IMR-90 (cell line): ENCODE measurements at places on chromosomes 13 and 19.

GRCh38 chr19:48696353-48697010 is 711 bp downstream of the FUT2 start:
- no peak for DNase-seq

DNA sequence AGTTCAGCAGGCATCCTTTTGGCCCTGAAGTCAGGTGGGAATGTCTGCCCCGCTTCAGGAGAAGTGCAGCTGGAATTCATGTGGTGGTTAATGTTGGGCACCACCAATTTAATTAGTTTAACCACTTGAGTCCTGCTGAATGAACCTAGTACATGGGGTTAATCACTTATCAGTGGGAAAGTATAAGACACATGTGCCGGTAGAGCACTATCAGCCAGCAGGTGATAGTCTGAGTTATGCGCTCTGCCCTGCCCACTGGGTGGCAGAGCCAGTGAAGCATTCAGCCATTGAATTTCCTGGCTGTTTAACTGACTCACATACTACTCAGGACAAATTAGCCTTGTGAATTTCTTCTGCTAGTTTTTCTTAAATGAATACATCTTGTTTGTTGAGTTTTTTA is 789.7 kb upstream of the PRR20A start:
- no peak for DNase-seq

DNA sequence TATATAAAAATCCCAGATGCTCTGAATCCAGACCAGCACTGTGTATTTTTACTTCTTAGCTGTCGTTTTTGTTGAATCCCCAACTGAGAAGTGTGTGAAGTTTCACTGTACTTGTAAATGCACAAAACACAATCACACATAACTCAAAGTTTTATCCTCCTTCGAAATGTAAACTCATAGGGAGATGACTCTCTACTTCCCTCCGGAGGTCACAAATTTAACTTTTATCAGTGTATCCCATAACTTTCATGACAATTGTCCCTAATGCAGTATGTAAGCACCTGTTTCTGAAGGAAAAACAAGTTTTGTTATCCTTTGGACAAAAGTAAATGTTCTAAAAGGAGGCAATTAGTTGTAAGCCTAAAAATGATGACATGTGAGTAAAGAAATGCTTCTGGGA is 665.0 kb upstream of the SLITRK6 start:
- no peak for DNase-seq

DNA sequence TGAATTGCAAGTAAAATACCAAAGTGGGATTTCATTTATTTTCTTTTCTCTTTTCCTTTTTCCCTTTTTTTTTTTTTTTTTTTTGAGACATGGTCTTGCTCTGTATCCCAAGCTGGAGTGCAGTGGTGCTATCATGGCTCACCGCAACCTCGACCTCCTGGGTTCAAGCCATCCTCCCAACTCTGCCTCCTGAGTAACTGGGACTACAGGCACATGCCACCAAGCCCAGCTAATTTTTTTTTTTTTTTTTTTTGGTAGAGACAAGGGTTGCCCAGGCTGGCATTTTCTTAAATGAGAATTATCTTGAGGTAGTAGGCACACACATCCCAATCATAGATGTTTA is 68.5 kb upstream of the GPR183 start:
- no peak for DNase-seq

GRCh38 chr19:7326105-7326877 is 22.4 kb upstream of the ARHGEF18 start:
- DNase-seq = no peak

DNA sequence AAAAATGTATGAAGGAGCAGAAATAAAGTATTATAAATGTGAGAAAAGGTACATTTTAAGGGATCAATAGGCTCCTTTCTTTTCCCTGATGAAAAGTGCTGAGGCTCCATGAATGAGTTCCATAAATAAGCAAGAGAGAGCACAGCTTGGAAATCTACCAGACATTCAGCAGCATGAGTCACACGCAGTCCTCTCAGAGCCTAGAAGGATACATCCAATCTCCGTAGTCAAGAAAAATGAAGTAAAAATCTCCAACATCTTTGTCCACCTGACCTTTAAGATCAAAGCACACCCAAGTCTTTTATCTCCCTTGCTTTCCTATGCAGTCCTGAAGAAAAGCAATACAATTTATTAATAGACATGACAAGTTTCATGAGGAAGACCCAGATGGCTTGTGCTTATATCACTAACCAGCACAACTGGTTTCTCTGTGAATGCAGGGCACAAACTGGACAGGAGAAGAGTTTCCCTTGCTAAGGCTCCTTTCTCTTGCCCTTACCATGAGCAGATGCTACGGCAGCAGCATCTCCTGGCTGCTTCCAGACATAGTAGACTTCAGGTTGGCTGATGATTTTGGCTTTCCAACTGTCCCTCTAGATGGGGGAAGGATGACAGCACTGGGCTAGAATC is 730.8 kb downstream of the EFNB2 start:
- peak; percentile 59 for DNase-seq

DNA sequence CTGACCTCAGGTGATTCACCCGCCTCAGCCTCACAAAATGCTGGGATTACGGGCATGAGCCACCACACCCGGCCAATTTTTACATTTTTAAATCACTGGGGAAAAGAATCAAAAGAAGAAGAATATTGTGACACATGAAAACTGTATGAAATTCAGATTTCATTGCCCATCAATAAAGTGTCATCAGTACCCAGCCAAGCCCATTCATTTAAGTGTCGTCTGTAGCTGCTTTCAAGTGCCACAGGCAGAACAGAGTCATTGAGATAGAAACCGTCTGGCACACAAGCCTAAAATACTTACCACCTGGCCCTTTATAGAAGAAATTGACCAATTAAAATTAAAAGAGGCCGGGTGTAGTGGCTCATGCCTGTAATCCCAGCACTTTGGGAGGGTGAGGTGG is 15.3 kb downstream of the COLGALT1 start:
- no peak for DNase-seq

DNA sequence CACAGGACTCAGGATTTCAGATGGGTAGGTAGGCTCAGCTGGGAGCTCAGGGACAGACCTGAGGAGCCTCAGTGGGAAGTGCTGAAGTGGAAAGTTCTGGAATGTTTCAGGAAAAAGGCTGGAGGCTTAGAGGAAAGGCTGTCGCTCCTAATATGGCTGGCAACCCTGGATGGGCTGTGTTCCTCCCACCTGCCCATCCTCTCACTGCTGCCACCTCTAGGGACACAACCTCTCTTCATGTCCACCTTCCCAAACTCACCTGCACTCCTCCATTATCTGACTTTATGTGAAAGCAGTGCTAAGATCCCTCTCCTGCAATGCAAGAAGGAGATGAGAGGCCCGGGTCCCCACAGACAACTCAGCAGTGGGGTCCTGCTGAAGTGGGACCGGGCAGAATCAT is 5.8 kb upstream of the CEACAM21 start:
- no peak for DNase-seq

- DNase-seq = no peak
Measured at GRCh38 chr13:89221557-89222158, 1550.5 kb downstream of the SLITRK5 start.

DNA sequence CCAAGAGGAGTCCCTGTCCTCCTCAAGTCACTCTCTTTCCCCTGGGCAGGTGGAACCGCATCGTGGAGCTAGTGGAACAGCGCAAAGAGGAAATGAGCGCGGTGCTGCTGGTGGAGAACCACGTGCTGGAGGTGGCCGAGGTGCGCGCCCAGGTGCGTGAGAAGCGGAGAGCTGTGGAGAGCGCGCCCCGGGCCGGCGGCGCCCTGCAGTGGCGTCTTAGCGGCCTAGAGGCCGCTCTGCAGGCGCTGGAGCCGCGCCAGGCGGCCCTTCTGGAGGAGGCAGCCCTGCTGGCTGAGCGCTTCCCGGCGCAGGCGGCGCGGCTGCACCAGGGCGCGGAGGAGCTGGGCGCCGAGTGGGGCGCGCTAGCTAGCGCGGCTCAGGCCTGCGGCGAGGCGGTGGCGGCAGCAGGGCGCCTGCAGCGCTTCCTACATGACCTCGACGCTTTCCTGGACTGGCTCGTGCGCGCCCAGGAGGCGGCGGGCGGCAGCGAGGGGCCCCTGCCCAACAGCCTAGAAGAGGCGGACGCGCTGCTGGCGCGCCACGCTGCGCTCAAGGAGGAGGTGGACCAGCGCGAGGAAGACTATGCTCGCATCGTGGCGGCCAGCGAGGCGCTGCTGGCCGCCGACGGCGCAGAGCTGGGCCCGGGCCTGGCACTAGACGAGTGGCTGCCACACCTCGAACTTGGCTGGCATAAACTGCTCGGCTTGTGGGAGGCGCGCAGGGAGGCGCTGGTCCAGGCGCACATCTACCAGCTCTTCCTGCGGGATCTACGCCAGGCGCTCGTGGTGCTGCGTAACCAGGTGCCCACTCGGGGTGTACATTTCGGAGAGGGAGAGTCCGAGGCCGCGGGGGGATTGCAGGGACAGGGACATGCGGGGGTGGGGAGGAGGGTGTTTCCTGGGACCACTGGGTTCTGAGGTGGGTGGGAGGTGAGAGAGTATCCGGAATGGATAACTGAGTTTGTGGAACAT is 52.8 kb downstream of the SPTBN4 start:
- peak; percentile 40 for DNase-seq

DNA sequence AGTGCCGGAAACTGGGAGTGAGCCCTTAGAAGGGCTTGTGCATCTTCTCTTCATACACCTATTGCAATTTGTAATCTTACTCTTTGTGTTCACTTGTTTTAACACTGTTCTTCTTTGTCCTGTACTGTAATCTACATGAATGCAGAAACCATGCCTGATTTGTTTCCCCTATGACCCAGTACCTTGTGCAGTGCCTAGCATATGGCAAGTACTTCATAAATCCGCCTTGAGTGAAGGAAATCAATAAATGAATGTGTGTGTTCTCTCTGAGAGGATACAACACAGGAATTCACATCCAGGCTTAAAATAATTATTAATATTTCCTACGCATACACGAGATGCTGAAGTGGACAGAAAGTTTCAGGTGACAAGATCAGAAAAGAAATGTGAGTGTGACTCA is 172.6 kb downstream of the GPC6 start:
- DNase-seq = no peak

DNA sequence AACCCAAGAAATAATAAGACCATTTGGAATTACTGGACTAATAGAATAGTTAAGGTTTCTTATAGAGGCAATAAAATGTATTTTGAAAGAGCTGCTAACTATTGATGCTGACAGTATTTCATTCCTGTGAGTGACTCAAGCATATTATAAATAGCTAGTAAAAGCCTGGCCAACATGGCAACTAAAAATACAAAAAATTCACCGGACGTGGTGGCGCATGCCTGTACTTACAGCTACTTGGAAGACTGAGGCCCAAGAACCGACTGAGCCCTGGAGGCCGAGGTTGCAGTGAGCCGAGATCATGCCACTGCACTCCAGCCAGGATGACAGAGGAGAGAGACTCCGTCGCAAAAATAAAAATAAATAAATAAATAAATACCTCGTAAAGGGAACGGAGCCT is 5.4 kb upstream of the ICAM3 start:
- peak; percentile 39 for DNase-seq

DNA sequence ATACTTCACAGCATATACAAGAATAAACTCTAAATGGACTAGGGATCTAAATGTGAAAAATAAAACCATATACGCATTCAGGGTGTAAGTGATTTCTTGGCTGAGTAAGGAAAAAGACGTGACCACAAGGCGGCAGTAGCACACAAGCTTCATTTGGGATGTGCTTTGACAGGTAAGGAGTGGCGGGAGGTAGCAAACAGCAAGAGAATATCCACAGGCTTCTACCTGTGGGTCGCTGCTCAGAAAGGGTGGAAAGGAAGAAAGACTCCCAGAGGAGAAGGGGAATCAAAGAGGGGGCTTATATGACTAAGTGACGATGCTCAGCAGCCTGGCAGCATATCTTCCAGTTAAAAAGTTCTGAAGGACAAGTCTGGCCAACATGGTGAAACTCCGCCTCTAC is 2.5 kb upstream of the ZNF121 start:
- DNase-seq = peak; percentile 68

GRCh38 chr13:76756451-76756850 is 129.8 kb downstream of the KCTD12 start:
- DNase-seq = no peak

- DNase-seq = no peak
Measured at GRCh38 chr13:106213028-106213757, 322.3 kb downstream of the EFNB2 start.

- DNase-seq = no peak
Measured at GRCh38 chr13:79917628-79918027, 423.3 kb downstream of the SPRY2 start.

DNA sequence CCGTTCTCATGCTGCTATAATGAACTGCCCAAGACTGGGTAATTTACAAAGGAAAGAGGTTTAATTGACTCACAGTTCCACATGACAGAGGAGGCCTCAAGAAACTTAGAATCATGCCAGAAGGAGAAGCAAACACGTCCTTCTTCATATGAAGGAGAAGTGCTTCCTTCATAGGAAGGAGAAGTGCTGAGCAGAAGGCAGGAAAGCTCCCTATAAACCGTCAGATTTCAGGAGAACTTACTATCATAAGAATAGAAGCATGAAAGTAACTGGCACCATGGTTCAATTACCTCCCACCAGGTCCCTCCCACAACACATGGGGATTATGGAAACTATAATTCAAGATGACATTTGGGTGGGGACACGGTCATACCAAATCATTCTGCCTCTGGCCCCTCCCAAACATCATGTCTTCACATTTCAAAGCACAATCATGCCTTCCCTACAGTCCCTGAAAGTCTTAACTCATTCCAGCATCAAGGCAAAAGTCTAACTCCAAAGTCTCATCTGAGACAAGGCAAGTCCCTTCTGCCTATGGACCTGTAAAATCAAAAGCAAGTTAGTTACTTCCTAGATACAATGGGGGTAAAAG is 10.6 kb downstream of the ACOD1 start:
- DNase-seq = no peak

- peak; percentile 12 for DNase-seq
Measured at GRCh38 chr19:54158812-54159351, 639 bp downstream of the LENG1 start.

- peak; percentile 87 for DNase-seq
Measured at GRCh38 chr13:49690133-49690994, 922 bp downstream of the EBPL start.

DNA sequence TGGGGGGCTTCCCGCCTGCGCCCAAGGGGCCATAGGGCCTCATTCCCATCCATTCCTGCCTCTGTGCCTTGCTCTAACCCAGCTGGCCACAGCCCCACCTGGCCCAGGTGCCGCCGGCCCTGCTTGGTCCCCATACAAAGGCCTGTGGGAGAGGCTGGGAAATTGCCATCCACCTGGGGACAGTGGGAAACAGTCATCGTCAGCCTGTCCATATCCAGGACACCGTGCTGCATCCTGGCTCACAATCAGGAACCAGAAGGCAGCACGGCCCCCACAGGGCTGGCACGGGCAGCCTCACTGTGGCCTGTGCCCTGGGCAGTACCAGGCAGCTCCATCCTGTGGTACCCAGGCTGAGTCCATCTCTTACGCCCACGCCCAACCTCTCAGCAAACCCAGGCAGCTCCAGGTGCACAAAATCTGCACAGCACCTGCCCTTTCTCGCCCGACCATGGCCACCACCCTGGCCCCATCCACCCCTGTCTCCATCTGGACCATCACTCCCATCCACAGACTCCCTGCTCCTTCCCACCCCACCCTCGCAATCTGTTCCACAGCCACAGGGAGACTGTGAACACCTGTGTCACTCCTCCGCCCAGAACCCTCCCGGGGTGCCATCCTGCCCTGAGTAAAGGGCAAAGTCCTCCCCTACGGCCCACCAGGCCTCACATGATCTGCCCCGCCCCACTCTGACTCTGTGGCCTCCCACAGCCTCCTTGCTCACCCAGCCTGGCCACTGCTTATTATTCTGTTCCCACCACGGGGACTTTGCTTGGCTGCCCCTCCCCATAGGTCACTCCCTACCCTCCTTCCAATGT is 21.1 kb upstream of the FBXO27 start:
- no peak for DNase-seq

GRCh38 chr19:22030680-22031079 is 19.9 kb upstream of the ZNF208 start:
- DNase-seq = no peak

- DNase-seq = peak; percentile 94
Measured at GRCh38 chr13:37681281-37682032, 82.9 kb upstream of the POSTN start.
